ENCODE measurements at places on chromosomes 6 and 20.

- no peak for DNase-seq
These were observed 93.7 kb upstream of the ATXN1 start for GRCh38 chr6:16854986-16855385.

DNA sequence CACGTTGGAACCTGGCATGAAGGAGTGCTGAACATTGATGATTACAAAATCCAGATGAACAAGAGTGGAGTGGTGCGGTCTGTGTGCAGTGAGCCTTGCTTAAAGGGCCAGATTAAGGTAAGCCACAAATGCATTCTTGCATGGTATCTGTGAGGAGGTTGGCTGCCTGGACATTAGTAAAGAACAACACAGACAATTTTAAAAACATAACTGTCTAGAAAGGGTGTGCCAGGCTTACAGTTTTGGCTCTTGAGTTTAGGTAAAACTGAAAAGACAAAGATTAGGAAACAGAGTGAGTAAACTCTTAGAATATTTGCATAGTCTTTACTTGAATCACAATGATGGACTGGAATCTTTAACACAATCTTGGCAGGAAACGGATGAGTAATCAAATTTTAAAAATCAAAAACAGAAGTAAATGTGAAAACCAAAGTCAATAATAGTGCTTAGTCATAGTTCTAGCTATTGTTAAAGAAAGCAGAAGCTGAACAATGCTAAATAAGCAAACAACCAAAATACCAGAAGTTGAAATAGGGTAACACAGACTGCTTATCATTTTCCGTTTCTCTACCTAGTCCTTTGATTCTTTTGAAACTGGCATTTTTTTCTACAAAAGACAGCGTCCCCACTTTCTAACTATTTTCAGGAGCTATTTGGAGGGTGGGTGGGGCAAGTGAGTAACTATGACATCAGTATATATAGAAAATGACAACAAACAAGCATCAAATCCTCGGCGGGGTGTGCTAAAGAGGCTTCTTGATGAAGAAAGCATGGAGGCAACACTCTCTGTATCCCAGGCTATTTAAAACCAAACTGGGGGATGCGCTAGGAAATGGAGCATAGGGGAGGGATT is 185.8 kb upstream of the RAB32 start:
- DNase-seq = no peak

GRCh38 chr20:64224351-64225170 is 31.0 kb upstream of the PCMTD2 start:
- no peak for DNase-seq

GRCh38 chr6:162708971-162709370 is 18.6 kb downstream of the PRKN start:
- no peak for DNase-seq

GRCh38 chr6:105897131-105897530 is 189.0 kb upstream of the PRDM1 start:
- DNase-seq = no peak

GRCh38 chr6:135743476-135743875 is 108.0 kb upstream of the PDE7B start:
- DNase-seq = no peak

- no peak for DNase-seq
These were observed 44.2 kb downstream of the AKAP12 start for GRCh38 chr6:151284012-151284411.

Measured in stimulated activated CD8-positive, alpha-beta memory T cell treated with anti-CD3 and anti-CD28 coated beads, Interleukin-4, amount 100 ng/mL, for 1 hour (primary cell).